Activated CD8-positive, alpha-beta T cell treated with anti-CD3 and anti-CD28 coated beads for 36 hours (primary cell): ENCODE measurements at places on chromosomes 2 and 18. TPM values are rescaled to one million over a fixed set of nuclear protein-coding genes. Genes with fewer than 3 reads are reported as not detected.

The SPEG gene
- total RNA-seq: 2.3 TPM

The RBFA gene
- 41.7 TPM for total RNA-seq

The CPSF3 gene
- 72.2 TPM for total RNA-seq

The STAT4 gene
- 70.8 TPM for total RNA-seq

The LOXL3 gene
- 0.60 TPM for total RNA-seq

The PRSS56 gene
- total RNA-seq: not detected

The PCARE gene
- not detected for total RNA-seq

The SNORC gene
- 2.1 TPM for total RNA-seq

The ABCG5 gene
- not detected for total RNA-seq

The COLEC11 gene
- 0.49 TPM for total RNA-seq

The SRD5A2 gene
- total RNA-seq: not detected

The OTOF gene
- total RNA-seq: 0.81 TPM

The CSRNP3 gene
- total RNA-seq: not detected

The ASNSD1 gene
- 43.2 TPM for total RNA-seq

The RAB31 gene
- total RNA-seq: 0.45 TPM

The TCF4 gene
- total RNA-seq: 1.4 TPM

The SMYD1 gene
- total RNA-seq: not detected

The BOK gene
- 0.22 TPM for total RNA-seq

The GDF7 gene
- total RNA-seq: not detected

The MARS2 gene
- 16.7 TPM for total RNA-seq

The PARD3B gene
- total RNA-seq: 0.11 TPM

The CD207 gene
- total RNA-seq: not detected

The CERKL gene
- 0.11 TPM for total RNA-seq

The IL36B gene
- total RNA-seq: not detected

The GAL3ST2 gene
- 0.89 TPM for total RNA-seq

The TSPYL6 gene
- total RNA-seq: not detected

The HJURP gene
- 79.8 TPM for total RNA-seq

The DSC1 gene
- total RNA-seq: 0.23 TPM

The PLCD4 gene
- 0.34 TPM for total RNA-seq

The GPR75 gene
- 0.88 TPM for total RNA-seq

The ITPRIPL1 gene
- total RNA-seq: 32.6 TPM

The DTNA gene
- total RNA-seq: 0.41 TPM

The C2orf81 gene
- 2.6 TPM for total RNA-seq

The AAK1 gene
- total RNA-seq: 114 TPM

The TACR1 gene
- not detected for total RNA-seq

The ASB18 gene
- not detected for total RNA-seq

The CFAP65 gene
- total RNA-seq: not detected

The RFTN2 gene
- not detected for total RNA-seq
